Activated CD4-positive, alpha-beta memory T cell treated with anti-CD3 and anti-CD28 coated beads, Interleukin-2, amount 10 ng/mL, durations not matched to agents 7 days and 5 days (primary cell): ENCODE measurements at places on chromosomes 3 and 15.

- DNase-seq = no peak
Observed at GRCh38 chr3:57451150-57451846, 92.8 kb downstream of the DNAH12 start.

- DNase-seq = peak; percentile 17
Observed at GRCh38 chr3:179146911-179147513, 1.1 kb upstream of the PIK3CA start.

- DNase-seq = no peak
Observed at GRCh38 chr15:99984491-99985243, 251.4 kb upstream of the LYSMD4 start.

GRCh38 chr15:87871731-87872320 is 384.7 kb downstream of the NTRK3 start:
- no peak for DNase-seq

GRCh38 chr15:40069178-40070165 is 30.5 kb upstream of the SRP14 start:
- DNase-seq = no peak

DNA sequence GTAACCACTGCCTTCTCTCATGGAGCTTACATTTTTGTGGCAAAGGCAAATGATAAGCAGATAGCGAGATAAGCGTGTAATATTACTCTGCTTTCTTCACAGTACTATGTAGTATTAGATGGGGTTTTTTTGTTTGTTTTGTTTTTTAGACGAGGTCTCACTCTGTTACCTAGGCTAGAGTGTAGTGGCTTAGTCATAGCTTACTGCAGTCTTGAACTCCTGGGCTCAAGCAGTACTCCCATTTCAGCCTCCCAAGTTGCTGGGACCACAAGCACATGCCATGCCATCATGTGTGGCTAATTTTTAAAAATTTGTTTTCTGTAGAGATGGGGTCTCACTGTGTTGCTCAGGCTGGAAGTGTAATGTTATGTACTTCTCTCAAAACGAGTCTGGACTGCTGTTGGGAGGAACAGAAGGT is 22.9 kb downstream of the MBNL1 start:
- no peak for DNase-seq

- no peak for DNase-seq
Observed at GRCh38 chr3:160886421-160886820, 130.4 kb downstream of the PPM1L start.

GRCh38 chr15:47484059-47484458 is 233.2 kb upstream of the SEMA6D start:
- no peak for DNase-seq

DNA sequence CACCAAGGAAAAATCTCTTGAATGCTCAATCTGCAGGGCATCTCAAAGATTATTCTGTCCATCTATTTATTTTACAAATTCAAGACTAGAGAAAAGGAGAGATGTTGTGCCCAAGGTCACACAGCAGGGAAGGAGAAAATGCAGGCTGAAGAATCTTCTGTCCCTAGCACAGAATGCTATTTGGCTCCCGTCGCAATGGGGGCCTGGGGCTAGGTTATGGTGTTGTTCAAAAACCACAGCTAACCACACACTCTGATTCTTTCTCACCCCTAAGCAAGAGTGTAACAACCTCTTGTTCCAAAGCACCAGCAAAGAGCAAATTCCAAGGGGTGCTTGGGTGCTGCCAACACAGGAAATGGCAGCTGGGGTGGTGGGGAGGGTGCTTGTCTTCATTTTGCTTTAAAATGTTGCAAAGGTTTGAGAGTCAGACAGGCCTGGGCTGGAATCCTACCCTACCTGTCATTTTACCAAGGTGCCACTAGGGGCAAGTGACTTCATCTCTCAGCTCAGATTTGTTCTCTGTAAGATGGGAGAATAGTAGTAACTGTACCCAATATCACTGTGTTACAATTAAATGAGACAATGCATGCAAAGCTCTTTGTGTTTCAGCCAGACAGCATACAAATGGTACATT is 112.5 kb downstream of the ADAMTS9 start:
- no peak for DNase-seq

- DNase-seq = no peak
Observed at GRCh38 chr3:184911570-184911969, 99.6 kb downstream of the VPS8 start.

- DNase-seq = peak; percentile 89
Observed at GRCh38 chr3:127672429-127673190, at the start of gene ABTB1. Gene ABTB1 (plus strand): TSS chr3:127672952. CDS start chr3:127673026, 74 bp downstream.

DNA sequence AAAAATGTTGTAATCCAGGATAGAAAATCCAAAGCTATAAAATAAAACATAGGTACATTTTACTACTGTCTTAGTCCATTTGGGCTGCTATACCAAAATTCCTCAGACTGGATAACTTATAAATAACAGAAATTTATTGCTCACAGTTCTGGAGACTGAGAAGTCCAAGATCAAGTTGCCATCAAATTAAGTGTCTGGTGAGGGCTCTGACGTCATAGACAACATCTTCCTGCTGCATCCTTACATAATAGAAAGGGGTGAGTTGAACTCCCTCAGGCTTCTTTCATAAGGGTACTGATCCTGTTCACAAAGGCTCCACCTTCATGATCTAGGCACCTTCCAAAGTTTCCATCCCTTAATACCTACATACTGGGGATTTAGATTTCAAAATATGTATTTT is 826.8 kb downstream of the NTRK3 start:
- DNase-seq = no peak

GRCh38 chr3:101518421-101518871 is 5.4 kb upstream of the SENP7 start:
- peak; percentile 60 for DNase-seq

DNA sequence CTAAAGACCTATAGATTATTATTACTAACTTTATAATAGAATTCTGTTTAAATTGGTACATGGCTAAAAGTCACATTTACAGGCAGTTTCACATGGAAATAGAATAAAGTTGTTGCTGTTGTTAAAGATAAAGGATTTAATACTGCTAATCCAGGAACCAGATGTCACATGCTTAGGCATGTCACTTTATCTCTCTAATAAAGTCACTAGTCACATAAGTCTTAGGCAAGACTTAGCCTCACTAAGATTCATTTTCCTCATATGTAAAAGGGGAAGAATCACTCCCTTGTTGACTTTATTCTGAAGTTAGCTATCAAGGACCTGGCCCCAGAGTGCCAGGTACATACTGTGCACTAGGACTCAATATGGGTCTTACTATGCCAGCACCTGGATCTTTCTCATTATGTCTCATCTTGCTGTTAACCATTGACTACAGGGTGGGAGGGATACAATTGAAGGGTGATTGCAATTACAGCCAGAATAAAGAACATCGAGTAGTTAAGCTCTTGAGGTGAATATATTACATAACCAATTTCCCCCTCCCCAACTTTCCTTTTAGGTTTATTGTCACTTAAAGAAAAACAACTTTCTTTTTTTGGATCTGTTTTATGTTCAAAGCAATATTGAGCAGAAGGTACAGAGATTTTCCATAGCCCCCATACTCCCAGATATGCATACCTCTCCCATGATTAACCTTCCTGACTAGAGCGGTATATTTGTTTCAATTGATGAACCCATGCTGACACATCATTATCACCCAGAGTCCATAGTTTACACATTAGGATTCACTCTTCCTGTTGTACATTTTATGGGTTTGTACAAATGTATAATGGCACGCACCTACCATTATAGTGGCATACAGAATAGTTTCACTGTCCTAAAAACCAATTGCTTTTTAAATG is 36.6 kb downstream of the LNP1 start:
- no peak for DNase-seq

DNA sequence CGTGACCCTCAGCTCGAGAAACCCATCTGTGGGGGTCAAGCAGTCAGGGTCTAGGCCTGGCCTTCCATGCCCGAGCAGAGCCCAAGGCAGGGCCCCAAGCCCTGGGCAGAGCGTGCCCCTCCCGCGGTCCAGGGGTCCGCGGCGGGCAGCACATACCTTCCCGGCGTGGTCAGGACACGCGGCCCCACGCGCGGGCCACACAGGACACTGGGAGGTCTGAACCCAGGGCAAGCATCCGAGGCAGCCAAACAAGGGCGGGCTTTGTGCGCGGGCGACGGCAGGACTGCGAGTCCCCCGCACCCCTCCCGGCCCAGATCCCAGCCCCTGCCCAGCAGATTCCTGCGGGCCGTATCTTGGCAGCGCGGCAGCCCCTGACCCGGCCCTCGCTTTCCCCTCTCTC is 61.6 kb upstream of the ACAN start:
- DNase-seq = no peak

DNA sequence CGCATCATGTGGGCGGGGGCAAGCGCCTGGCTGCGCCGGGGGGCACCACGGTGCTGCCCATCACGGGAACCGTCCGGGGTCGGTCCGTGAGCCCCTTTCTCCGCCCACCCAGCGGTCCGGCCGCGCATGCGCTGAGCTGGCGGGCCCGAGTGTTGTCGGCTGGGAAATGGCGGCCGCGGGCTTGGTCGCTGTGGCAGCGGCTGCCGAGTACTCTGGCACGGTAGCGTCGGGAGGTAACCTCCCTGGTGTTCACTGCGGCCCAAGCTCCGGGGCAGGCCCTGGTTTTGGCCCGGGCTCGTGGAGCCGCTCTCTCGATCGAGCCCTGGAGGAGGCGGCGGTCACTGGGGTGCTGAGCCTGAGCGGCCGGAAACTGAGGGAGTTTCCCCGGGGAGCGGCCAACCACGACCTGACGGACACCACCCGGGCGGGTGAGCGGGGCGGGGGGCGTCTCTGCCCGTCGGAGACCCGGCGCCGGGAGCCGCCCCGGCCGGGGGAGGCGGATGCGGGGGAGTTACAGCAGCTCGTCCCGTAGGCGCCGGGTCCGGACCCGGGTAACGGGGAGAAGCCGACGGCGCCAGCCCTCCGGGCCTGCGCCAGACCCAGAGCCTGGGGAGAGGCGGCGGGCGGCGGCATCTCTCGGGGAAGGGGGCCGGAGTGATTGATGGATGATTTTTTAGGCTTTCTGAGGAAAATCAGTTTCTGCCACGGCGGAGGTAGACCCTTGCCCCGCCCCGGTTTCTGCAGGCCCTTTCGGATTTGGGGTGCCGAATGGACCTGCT is at the start of gene LRCH3:
TSS of gene LRCH3 (plus strand) at position 142 of the 779 bp plus-strand sequence. CDS start at position 167, 25 bp downstream.
- DNase-seq = peak; percentile 85

DNA sequence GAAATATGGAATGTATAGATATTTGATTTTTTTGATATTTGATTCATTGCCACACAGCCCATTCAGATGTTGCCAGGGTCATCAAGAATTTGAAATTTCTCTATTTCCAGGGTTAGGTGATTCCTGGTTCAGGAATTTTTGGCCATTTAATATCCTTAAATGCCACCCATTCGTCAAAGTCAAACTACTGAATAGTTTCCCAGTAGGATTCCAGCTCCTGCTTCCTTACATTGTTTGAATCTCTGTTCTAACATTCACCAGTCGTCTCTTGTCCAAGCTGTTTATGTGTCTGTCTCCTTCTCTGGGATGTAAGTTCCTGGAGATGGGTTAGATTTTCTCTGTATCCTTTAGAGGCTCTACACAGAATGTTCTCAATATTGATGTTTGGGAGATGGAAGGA is 124.9 kb upstream of the TLE3 start:
- DNase-seq = no peak

DNA sequence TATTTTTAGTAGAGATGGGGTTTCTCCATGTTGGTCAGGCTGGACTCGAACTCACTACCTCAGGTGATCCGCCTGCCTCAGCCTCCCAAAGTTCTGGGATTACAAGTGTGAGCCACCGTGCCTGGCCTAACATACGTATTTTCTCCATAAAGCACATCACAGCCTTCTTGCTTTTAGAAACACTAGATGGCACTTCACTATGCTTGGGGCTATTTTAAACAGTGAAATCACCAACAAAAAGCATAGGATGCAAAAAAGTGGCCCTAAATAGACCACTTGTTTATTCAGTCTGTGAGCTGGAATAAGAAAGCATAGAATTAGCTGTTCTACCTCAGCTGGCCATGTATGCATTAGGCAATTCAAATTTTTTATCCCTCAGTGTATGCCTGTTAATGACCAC is 46.0 kb downstream of the PRICKLE2 start:
- DNase-seq = no peak

GRCh38 chr3:113167825-113168801 is 43.2 kb upstream of the BOC start:
- DNase-seq = no peak

- DNase-seq = no peak
Observed at GRCh38 chr3:41836360-41837134, 125.4 kb downstream of the ULK4 start.

DNA sequence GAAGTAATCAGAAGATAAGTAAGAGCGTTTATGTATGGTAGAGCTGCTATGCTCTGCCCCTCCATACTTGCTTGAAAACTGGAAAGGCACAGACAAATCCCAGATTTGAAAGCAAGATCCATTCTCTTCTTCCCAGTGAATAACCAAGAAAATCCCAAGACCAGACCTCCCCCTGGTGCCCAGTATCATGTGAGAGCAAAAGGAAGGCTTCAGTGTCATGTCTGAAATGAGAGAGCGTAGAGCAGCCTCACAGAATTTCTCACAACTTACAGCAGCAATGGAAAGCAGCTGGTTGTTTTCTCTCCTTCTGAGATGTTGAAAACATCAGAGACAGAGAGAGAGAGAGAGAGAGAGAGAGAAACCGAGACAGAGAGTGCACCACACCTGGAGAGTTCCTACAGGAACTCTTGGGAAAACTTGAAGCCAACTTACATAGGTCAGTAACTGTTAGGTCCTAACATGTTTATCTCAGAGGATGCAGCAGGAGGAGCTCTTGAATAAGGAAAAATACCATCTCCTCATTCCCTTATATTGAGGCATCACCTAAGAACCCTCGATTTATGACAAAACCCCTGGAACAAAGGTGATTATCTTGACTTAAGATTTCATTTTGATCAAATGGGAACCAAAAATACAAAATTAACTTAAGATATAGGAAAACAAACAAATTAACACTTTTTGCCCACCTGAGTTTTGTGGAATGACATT is 273.3 kb downstream of the NSUN3 start:
- DNase-seq = no peak

GRCh38 chr3:156812521-156813335 is 13.4 kb upstream of the LEKR1 start:
- DNase-seq = no peak

GRCh38 chr15:44340410-44340809 is 51.9 kb downstream of the GOLM2 start:
- no peak for DNase-seq

DNA sequence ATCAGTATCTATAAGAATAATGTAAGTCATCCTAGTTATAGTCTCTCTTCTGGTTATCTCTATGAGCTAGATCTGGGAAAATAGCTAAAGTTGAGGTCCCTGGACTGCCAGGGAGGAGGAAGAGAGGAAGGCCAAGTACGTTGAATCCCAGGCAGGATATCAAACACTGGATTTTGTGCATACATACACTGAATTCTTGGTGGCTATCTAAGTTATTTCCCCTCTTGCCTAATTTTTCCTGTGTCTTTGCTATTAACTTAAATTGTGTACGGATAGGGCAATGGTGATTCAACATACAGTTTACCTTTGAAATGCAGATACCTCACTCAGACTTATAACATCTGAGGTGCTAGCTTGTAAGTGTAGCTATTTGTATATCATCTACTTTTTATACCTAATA is 27.2 kb downstream of the FBXO22 start:
- DNase-seq = no peak

GRCh38 chr15:99239545-99240198 is 9.7 kb downstream of the TTC23 start:
- no peak for DNase-seq
